Mucosa of gallbladder (tissue), 1 donor: ENCODE measurements at places on chromosomes 7 and 10. TPM values are rescaled to one million over a fixed set of nuclear protein-coding genes. Genes with fewer than 3 reads are reported as not detected.

DNA sequence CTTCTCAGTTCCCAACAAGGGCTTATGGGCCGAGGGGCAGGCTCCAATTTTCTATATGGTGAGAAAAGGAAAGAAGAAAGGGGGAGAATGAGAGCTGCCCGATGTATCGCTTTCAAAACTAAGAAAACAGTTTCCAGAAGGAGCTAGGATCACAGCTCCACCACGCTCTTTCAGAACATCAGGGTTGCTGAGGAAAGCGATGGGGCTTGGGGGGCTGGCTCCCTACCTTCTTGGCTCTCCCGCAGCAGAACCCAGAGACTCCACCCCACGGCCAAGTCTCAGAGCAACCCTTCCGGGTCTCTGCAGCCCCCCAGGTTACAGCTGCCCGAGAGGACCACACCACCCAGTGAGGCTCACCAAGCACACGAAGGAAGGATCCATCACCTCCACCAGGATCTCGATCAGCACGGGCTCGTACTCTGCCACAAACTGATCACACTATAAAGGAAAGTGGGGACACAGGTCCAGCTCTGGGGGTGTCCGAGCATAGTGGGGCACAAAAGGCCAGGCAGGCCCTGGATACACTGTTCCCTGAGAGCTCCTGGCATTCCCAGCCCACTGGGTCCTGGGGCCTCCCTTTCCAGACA, 32.3 kb downstream of the PSAP start:
- DNase-seq = no peak

DNA sequence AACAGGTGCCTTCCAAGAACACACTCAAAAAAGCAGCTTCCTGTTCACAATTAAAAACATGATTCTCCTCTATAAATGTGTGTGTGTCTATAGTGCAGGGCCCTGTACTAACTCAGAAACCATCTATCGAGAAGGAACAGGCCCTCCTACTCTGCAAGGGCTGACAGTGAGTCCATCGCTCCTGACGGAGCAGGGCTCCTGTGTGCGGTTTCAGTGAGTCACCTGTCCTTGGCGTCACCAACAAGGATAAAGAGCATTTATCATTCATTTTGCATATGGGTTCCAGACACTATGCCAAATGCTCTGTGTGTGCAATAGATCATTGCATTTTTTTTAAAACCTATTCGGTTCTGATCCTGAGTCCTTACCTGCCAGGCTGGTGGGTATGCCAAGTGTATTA, 63.7 kb downstream of the TACC2 start:
- DNase-seq = no peak

- no peak for DNase-seq
Observed at GRCh38 chr10:76305930-76306615, 874.6 kb downstream of the LRMDA start.

DNA sequence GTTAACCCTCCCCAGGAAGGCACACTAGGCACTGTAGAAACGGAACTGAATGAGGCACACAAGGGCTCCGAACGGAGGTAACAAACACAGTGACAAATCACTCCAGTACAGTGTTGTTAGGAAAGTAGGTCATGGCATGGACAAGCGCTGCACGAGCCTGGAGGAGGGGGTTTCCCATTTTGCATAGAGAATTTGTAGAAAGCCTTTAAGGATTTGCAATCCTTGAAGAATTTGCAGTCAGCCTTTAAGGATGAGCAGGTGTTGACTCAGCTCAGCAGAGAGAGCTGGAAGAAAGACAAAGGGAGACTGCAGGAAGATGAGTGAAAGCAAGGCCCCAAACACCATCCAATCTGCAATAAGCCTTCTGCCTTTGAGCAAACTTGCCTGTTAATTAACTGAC, 51.1 kb upstream of the PPP1R3C start:
- DNase-seq = no peak

DNA sequence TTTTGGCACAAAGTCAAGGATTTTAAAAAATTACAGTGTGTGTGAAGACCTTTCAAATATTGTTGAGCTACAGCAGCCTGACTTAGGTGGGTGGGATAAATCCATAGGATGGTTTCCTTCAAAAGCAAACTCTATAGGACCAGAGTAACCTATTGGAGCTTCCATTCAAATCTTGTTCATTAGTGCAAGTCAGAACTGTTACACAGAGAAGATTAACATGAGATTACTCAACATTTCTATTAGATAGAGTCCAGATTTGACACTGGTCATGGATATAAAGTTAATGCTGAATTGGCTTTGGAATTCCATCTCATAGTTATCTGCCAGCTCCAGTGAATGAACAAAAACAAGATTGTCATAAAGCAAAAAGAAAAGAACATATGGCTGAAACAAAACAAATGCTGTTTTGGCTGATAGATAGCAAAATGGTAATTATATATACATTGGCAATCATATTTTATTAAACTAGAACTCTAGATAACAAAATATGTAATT, 129.6 kb upstream of the SEMA3A start:
- DNase-seq = no peak

- DNase-seq = peak; percentile 10
Observed at GRCh38 chr7:68770649-68771048, 827.6 kb upstream of the AUTS2 start.

- DNase-seq = no peak
Observed at GRCh38 chr7:39733881-39734632, 110.7 kb downstream of the RALA start.

DNA sequence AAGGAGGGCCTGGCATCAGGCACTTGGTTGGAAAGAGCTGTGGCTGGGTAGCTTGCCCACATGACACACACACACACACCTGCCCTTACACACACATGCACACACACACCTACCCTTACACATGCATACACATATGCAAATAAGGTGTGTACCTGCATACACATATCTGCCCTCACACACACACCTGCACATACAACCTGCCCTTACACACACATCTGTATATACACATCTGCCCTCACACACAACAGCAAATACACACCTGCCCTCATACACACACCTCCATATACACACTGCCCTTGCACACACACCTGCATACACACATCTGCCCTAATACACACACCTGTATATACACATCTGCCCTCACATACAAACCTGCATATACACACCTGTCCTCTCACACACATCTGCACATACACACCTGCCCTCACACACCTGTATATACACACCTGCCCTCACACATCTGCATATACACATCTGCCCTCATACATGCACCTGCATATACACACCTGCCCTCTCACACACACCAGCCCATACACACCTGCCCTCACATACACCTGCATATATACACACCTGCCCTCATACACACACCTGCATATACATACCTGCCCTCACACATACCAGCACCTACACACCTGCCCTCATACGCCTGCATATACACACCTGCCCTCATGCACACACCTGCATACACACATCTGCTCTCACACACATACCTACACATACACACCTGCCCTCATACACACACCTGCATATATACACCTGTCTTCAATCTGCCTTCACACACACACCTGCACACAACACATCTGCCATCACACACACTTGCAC, 82.9 kb downstream of the GRID1 start:
- no peak for DNase-seq

GRCh38 chr7:23539494-23539907, 7.7 kb upstream of the TRA2A start:
- no peak for DNase-seq

DNA sequence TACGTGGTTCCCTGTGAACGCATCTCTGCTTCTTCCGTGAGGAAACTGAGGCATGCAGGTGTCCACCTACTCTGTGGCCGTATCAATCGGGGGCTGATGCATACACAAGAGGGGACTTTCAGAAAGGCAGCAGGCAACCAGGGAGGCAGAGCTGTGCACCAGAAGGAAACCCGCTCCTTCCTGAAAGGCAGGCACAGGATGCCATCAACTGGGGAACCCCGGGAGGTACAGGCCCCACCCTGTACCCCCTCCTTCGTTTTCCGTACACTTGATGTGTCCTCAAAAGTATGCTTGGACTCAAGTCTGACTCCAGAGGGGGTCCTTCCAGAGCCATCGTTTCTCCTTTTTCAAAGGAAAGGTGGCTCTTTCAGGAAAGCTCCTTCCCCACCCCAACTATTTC, 59.5 kb downstream of the ASB13 start:
- DNase-seq = no peak

DNA sequence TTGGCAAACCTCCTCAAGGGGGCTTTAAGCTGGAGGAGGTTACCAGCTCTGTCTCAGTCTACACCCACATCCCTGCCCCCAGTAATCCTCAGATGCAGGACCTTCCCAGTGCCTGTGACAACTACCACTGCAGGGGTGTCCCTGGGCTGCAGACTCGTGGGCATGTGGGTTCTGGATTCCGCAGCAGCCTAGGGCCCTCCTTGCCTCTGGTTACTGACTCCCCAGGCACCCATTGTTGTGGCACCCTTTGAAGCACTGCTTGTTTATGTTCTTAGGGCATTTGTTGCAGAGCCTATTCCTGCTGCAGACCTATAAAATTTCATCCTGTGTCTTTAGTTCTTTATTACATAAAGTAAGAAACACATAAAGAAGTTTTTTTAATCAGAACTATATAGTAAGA, 51.1 kb upstream of the GJD4 start:
- no peak for DNase-seq

- DNase-seq = no peak
Observed at GRCh38 chr10:8721650-8722049, 667.2 kb downstream of the GATA3 start.

The ZNF365 gene
- total RNA-seq = 0.40 TPM

- no peak for DNase-seq
Observed at GRCh38 chr7:30904561-30904960, 7.1 kb upstream of the AQP1 start.
